ENCODE measurements at places on chromosomes 5 and 9.

DNA sequence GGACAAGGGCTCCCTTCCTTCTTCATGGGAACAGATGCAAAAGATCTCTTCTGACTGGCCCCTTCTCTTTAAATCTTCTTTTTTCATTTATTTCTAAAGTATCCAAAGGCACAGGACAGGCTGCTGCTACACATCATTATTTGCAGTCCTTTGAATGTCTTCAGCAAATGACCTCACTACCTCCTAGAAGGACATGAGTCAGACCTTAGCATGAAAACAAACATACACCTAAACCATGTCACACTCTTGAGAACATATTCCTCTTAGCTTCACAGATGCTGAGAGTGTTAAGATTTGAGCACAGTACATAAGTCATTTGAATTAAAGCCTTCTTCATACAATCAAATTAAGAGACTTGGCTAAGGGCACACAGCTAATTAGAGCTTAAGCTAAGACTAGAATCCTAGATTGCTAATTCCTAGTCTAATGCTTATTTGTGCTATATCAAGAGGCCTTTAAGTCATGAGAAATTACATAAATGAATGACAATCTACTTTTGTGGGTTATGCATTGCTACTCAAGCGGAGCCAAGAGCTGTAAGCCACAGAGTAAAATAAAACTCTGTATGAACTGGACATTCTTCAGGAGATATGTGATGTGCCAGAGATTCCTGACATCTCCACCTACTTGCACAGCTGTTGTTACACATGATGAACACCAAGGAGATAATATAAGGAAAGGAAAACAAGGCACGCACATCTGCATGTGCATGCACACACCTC is 109.1 kb upstream of the PTGER4 start:
- DNase-seq: no peak

DNA sequence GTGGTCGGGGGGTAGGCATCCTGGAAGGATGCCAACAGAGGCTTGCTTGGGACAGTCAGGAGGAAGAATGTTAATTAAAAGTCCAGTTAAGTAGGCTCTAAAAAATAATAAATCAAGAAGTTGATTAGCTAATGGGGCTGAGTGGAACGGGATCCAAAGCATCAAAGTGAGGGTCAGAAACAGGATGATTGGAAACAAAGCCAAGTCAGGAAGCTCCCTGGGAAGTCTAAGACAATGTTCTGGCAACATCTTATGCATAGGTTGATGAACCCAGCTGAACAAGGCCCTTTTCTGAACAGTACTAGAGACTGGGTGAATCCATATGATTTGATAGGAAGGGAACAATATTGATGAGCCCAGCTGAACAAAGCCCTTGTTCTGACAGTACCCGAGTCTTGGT is 50.2 kb upstream of the STARD4 start:
- DNase-seq: no peak

GRCh38 chr5:112973904-112974303 is 2.7 kb upstream of the DCP2 start:
- no peak for DNase-seq

- DNase-seq: no peak
Measured at GRCh38 chr5:171710451-171711024, 75.1 kb upstream of the SMIM23 start.

DNA sequence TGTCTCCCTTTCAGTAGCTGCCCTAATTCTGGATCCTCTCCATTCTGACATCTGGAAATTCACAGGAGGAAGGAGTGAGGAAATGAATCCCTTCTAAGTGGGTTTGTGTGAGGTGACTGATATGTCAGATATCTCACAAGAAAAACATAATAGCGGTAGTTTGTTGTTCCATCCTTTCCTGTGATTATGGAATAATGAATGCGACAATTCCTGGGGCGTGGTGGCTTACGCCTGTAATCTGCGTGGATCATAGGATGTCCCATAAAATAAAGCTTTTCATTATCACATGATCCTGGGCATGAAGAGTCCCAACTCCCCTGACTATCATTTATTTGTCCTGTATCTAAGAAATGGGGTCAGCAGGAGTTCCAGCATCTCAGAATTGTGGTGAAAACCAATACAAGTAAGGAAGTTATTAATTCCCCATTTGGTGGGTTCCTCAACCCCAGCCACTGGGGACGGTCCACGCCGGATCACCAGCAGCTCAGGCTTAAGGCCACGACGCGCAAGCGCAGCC is 375 bp upstream of the C5orf24 start:
- DNase-seq: no peak

GRCh38 chr9:37174247-37174646 is 53.9 kb downstream of the ZCCHC7 start:
- DNase-seq: no peak

DNA sequence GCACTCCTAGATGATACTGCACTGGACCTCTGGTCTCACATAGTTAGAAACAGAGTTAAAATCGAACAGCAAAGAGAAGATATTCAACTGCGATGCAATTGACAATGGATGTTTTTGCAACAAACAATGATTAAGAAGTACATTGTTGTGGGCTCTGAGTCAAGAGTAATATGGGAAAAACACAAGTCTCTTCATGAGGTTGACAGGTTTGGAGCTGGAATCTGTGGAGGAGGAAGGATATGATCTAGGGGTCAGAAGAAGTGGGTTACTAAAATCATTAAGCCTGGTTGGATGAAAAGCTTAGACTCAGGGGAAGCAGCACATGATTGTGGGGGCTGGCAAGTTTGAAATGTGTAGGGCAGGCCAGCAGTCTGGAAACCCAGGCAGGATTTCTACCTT is 53.1 kb downstream of the PDCD1LG2 start:
- DNase-seq: no peak

DNA sequence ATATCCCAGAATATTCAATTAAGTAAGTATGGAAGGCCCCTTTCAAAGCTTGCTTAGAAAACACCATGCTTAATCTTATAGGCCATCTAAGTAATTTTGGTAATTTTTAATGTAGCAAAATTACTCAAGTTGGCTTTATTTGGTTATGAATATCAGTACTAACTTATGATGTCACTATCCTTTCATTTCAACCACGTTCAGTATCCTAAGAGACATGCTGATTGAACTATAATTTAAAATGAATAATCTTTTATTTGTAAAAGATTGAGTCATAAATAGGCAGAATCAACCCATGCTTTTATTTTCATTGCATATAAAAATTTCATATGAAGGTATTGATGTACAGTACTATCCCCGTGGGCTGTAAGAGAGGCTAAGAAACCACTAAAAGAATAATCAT is 386.9 kb downstream of the RAB3C start:
- no peak for DNase-seq

DNA sequence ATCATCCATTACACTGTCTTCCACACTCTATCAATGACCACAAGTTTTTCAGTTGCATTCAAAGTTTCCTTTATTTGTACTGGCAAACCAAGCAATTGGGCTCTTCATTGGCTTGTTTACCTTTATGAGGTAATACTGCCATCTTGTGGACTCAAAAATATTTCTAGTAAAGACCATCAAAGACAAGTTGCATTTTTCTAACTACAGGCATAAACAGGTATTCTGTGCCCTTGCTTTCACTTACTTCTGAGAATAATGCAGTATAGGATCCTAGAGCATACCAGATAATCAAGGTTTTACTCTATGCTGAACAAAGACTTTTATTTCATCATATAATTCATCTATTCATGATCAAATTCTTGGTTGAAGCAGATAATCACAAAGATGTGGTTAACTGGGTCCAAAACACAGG is 173.7 kb upstream of the POU5F2 start:
- DNase-seq: no peak

- DNase-seq: no peak
Measured at GRCh38 chr9:124122321-124122720, 110.8 kb downstream of the LHX2 start.

DNA sequence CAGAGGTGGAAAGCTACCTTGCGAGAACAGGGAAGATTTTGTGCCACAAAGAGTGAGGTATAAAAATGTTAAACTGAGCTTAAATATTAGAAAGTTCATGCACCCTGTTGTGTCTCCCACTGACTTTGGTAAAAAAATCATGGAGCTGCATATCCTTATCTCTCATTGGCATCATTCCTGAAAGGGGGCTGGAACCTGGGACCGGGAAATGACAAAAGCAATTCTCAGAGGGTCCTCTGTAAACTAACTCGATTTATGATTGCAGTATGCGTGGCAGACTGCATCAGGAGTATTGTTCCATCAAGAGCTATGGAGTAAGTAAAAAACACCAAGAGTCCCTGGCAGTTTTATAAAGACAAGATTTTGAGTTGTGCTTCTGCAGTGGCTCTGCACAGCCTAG is 148.8 kb downstream of the DCP2 start:
- no peak for DNase-seq

GRCh38 chr5:172776235-172776594 is 5.2 kb upstream of the DUSP1 start:
- DNase-seq: no peak

- DNase-seq: no peak
Measured at GRCh38 chr9:70262366-70262765, 3.6 kb downstream of the SMC5 start.

GRCh38 chr9:86354818-86355309 is 654 bp upstream of the TUT7 start:
- DNase-seq: no peak

GRCh38 chr5:14700478-14701436 is 36.2 kb downstream of the OTULIN start:
- DNase-seq: no peak

- no peak for DNase-seq
Measured at GRCh38 chr5:181112476-181112875, 18.5 kb downstream of the OR2V1 start.

DNA sequence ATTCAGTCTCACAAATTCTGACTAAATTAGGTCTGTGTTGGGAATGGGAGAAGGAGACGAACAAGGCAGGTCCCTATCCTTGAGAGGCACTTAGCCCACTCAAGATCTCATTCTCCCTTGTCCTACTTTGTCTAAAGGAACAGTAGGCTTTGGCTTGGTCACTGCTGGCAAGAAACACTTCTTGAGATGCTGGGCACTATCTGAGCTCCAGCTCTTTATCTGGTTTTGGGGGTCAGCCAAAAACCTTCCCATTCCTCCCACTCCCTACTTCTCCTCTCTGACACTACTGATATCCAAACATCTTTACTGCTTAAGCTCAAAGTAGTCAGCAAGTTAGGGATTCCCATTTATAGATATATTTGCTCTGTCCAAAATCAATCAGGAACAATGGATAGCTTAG is 155.2 kb downstream of the MAPKAP1 start:
- DNase-seq: no peak

- DNase-seq: no peak
Measured at GRCh38 chr5:122295138-122295537, 16.9 kb upstream of the SNCAIP start.

DNA sequence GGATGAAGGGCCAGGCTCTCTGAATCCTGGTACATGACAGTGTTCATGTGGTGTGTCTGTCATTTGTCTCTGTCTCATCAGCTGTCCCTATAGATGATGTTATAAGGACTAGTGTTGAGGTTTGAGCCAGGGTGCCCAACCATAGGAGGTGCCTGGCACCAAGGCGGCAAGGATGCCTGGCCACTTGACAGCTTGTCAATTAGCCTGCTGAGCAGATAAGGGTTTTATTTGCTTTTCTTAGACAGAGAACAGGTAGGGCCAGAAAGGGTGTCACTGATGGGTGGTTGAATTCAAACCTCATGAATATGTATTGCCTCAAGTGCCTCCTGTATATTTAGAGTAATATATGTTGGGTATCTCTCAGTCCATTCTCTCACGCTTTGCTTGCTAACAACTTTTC is 30.1 kb upstream of the AUH start:
- no peak for DNase-seq

DNA sequence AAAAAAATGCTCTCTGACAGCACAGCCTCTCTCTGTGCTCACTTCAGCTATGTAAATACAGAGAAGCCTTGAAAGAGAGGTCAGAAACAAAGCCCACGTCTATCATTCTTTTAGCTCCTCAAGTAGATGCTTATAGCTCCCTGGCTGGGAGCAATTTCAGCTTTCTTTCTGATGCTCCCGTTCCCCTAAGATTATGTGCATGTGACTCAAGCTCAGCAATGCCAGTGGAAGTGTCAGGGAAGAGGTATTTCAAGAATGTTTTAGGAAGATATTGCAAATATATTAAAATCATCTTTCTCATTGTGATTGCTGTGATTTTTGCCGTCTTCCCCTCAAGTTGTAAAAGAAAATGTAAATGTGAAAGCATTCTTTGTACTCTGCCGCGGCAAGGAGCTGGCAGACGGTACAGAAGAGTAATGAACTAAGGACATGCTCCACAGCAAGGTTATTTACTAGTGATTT is 1353.7 kb upstream of the ACO1 start:
- DNase-seq: no peak

GRCh38 chr5:150473673-150474358 is 24.3 kb upstream of the RPS14 start:
- no peak for DNase-seq

GRCh38 chr9:17068671-17069070 is 66.2 kb upstream of the CNTLN start:
- DNase-seq: no peak

- no peak for DNase-seq
Measured at GRCh38 chr5:43409809-43410271, 2.4 kb downstream of the CCL28 start.

DNA sequence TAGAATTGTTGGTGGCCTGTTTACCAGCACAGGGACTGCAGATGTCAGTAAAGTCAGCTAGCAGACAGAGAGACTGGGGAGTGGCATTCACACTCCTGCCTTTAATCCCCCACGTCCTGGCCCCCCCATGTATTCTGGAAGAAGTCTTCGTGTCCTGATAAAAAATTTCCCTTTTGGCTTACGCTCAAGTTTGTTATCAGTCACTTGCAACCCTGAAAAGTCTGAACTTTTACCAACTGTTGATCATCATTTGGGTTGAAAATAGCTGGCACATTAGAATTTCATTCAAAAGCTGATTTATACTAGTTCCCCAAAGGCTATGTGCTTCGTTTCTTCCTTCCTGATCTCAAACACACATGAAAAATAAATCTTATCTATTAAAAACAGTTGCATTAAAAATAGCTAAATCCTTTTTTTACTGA is 5.8 kb upstream of the CRHBP start:
- DNase-seq: no peak

DNA sequence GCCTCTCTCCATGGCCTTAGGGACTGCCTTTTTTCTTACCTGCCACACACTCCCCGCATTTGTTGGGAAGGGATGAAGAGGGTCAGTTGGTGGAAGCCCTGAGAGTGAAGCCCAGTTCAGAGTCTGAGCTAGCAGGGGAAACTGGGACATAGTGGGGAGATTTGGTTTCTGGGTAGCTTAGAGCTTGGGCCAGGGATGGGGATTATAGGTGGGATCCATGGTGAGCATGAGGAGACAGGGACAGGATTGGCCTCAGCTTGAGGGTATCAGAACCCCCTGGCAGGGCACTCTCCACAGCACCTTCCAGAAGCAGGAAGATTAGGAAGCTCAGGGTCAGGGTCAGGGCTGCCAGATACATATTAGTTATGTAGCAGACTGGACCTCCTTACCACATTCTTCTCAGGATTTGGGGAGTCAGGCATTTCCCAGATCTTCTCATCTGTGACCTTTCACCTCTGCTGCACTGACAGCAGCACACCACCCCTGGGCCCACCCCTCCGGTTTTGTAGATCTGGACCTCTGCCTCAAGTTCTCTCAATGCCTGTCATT is 17.9 kb downstream of the OR13J1 start:
- no peak for DNase-seq
